ENCODE measurements at places on chromosomes 13 and 19.

DNA sequence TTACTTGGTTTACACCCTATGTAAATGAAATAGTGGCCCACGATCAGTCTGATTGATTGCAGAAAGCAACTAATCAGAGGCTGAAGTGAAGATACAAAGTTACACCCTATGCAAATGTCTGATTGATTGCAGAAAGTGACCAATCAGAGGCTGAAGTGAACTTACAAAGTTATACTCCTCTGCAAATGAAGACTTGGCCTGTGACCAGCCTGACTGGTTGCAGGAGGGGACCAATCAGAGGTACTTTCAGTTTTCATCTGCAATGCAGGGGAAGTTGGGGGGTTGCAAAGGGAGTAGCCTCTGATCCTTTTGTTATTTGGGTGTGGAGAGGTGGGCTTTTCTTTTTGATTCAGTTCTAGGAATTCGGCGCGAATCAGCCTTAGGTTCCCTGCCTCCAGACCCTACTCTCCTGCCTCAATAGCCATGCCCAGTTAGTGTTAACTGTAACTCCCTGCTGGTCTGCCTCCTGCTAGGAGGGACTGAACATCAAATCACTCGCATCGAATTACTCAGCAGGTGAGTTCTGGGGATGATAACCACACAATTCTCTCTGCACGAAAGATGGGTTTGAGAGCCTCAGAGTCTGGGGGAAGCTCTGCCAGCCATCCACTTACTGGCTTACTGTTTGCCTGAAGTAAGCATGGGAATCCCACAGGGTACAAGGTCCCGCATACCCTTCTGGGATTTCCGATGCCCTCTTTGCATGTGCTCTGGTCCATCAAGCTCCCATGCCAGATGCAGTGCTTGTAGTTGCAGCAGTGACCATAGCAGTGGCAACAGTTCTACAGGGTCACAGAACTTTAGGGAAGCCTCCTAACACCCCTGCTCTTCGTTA lies 7.5 kb downstream of the ARL11 start:
- no peak overlapping the region for H3K27ac ChIP-seq
- no peaks in the 10 kb centered on the region for H3K36me3 ChIP-seq

DNA sequence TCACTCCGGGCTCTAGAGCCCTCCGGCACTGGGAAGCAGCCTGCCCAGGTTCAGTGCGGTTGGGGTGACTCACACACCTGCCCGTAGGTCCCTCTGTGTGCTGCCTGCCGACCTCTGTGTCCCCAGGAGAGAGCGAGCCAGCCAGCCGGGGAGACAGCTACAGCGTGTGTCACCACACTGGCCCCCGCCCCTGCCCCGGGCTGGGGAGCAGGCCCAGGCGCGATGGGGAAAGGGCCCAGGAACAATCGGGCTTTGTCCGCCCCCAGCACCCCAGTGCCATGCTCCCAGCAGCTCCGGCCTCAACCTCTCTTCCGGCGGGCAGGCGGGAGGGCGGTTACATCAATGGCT lies at the start of gene KLK6:
Gene KLK6, minus strand, starts transcription at position 179 of the 348 bp plus-strand sequence. CDS start 1,487 bp downstream, outside the sequence.
- H3K27me3 ChIP-seq = no peaks in the 10 kb centered on the region
- no peaks in the 10 kb centered on the region for H3K36me3 ChIP-seq

DNA sequence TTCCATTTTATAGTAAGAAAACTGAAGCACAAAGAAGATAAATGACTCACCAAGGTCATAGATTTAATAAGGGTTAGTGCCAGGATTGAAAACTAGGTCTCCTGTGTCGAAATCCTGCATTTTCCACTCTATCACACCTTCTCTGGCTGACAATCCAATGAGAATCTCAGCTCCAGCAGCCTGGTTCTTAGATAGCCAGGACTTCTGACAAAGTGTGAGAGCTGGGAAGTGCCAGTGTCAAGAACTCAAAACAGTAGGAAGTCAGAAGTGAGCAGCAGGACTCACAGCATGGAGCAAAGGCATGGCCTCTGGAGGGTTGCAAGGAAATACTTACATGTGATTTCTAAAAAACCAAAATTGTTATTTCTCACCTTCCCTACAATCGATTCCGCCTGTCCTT lies 24.3 kb downstream of the KCTD12 start:
- no peak for DNase-seq
- no peaks in the 10 kb centered on the region for H3K36me3 ChIP-seq
- no peak overlapping the region for H3K4me3 ChIP-seq
- H3K27ac ChIP-seq = no peak overlapping the region
- no peaks in the 10 kb centered on the region for H3K27me3 ChIP-seq

DNA sequence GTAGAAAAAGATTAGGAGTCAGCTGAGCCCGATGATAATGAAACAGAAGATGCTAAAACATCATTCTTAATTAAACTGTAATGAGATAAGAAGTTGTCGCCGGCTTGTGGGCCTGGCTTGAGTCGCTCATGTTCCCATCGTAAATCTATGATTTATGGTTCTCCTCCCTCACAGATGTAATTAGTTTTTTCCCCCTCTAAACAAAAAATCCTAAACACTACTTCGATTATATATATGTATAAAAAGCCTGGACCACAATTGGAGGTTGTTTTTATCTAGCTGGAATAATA lies 151.3 kb downstream of the PTPRS start:
- H3K27ac ChIP-seq = no peak overlapping the region
- H3K36me3 ChIP-seq = no peaks in the 10 kb centered on the region
- H3K4me3 ChIP-seq = no peak overlapping the region
- no peak for DNase-seq
- no peaks in the 10 kb centered on the region for H3K27me3 ChIP-seq

- H3K27ac ChIP-seq = no peak overlapping the region
- no peak overlapping the region for H3K4me3 ChIP-seq
- DNase-seq = no peak
- no peaks in the 10 kb centered on the region for H3K36me3 ChIP-seq
These were observed 28.2 kb upstream of the TMEM255B start for GRCh38 chr13:113730831-113731191.

GRCh38 chr13:35916146-35916545 lies 215.0 kb downstream of the DCLK1 start:
- no peak for DNase-seq
- no peaks in the 10 kb centered on the region for H3K27me3 ChIP-seq
- H3K4me1 ChIP-seq = no peaks in the 10 kb centered on the region
- no peak overlapping the region for H3K4me3 ChIP-seq
- no peak overlapping the region for H3K27ac ChIP-seq

DNA sequence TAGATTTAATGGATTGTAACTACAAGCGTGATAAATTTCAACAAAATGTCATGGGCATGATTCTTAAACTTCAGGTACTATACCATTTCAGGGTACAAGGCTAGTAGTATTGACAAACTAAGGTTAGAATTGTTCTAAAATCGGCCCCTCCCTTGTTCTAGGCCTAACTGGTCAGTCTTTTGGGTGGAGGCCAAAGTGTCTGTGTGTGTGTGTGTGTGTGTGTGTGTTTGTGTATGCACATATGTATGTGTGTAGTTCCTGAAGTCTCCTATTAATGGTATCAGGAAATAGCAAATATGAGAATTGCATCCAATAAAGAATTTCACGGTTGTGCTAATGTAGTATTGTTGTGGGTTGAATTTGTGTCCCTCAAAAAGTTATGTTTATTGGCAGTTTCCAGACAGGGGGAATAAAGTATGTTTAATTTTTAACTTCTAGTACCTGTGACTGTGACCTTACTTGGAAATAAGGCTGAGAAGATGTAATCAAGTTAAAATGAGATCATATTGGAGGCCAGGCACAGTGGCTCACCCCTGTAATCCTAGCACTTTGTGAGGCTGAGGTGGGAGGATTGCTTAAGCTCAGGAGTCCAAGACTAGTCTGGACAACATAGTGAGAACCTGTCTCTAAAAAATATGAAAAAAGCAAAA lies 119.2 kb downstream of the KLF5 start:
- no peak overlapping the region for H3K27ac ChIP-seq
- no peaks in the 10 kb centered on the region for H3K4me1 ChIP-seq
- H3K36me3 ChIP-seq = no peaks in the 10 kb centered on the region
- DNase-seq = no peak
- H3K4me3 ChIP-seq = no peak overlapping the region
- H3K27me3 ChIP-seq = no peaks in the 10 kb centered on the region

DNA sequence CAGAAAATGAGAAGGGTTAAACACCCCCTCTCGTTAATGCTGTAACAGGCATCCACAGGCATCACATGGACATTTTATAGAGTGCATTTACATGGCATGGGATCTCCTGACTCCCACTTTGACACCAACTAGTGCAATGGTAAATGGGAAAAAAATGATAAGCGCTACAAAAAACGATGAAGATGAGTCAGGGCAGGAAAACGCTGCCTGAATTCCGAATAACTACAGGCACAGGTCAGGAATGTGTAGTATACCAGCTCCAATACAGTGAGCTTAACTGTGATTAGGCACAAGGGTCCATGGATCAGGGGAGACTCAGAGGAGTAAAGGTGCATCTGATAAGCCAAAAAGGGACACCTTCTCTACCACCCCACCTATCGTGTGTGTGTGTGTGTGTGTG lies 223.6 kb downstream of the FOXO1 start:
- no peak for DNase-seq
- peaks cover 4% of the 10 kb centered on the region for H3K4me1 ChIP-seq
- no peaks in the 10 kb centered on the region for H3K36me3 ChIP-seq
- no peak overlapping the region for H3K27ac ChIP-seq
- H3K27me3 ChIP-seq = no peaks in the 10 kb centered on the region

DNA sequence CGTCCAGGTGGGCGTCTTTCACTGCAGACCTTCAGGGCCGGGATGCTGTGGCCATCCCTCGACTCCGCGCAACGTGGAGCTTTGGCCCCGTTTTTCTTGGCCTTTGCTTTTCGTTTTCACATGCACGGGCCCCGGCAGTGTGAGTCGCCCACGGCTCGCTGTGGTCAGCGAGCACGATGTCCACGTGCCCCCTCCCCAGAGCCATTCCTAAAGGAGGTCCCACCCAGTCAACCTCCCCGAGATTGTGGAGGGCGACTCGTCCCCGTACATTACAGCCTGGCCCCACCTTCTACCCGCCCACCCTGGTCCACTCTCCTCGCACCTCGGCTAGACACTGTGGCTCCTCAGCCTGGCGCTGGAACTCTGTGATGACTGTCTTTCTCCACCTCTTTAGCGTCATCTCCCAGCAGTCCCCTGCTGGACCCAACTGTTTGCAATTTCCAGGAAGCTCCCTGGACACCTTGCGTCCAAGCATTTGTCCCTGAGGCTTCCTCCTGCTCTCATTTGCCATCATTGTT lies 405 bp downstream of the ZNF446 start:
- H3K27me3 ChIP-seq = no peaks in the 10 kb centered on the region
- peaks cover 15% of the 10 kb centered on the region for H3K4me1 ChIP-seq
- peak overlapping the region; percentile 68 for H3K4me3 ChIP-seq
- H3K27ac ChIP-seq = peak overlapping the region; percentile 84
- no peak for DNase-seq
- H3K36me3 ChIP-seq = peaks cover 24% of the 10 kb centered on the region

DNA sequence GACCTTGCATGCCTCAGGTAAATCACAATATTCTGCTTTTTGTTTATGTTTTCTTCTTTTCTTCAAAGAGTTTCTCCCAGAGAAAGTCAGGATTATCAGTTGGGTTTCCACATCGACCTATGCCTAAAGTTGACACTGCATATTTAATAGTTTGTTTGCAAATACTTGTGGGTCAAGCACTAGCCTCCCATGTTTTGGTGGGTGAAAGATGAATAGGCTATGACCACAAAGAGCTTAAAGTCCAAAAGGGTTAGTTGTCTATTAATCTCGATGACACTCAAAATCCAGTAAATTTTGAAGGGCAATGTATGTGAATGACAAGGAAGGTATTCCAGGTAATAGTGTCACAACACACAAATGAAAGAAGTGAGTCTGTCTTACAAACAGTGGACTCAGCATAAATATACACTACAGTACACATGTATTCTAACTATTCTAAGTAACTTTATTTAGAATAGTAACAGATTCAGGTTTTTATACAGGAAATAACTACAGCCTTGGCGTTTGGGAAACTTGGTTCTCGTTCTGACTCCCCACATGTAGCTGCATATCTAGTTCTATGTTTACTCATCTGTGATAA lies 667.1 kb downstream of the PCDH17 start:
- no peak overlapping the region for H3K27ac ChIP-seq
- no peaks in the 10 kb centered on the region for H3K27me3 ChIP-seq
- H3K4me3 ChIP-seq = no peak overlapping the region
- H3K36me3 ChIP-seq = no peaks in the 10 kb centered on the region

DNA sequence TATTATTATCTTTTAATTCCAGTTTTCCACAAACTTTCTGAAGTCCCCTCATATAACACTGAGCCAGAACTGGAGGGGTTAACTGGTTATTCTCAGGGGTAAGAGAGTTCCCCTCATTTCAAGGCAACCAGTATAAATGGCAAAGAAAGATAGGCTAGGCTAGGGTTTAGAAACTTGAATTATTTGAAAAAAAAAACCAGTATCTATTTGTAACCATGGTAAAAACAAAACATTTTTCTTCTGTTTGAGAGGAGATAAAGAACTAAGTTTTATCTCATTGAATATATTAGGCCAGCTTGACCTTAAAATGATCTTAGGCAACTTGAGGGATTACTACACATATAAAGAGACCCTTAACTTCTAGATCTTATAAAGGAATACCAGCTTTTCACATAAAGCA lies 19.6 kb downstream of the SUPT20H start:
- no peak overlapping the region for H3K4me3 ChIP-seq
- H3K36me3 ChIP-seq = peaks cover 93% of the 10 kb centered on the region
- H3K27ac ChIP-seq = no peak overlapping the region
- no peaks in the 10 kb centered on the region for H3K4me1 ChIP-seq
- no peaks in the 10 kb centered on the region for H3K27me3 ChIP-seq

GRCh38 chr13:98549006-98549727 lies 27.7 kb downstream of the STK24 start:
- no peaks in the 10 kb centered on the region for H3K27me3 ChIP-seq
- DNase-seq = no peak
- H3K4me3 ChIP-seq = no peak overlapping the region
- H3K27ac ChIP-seq = no peak overlapping the region

DNA sequence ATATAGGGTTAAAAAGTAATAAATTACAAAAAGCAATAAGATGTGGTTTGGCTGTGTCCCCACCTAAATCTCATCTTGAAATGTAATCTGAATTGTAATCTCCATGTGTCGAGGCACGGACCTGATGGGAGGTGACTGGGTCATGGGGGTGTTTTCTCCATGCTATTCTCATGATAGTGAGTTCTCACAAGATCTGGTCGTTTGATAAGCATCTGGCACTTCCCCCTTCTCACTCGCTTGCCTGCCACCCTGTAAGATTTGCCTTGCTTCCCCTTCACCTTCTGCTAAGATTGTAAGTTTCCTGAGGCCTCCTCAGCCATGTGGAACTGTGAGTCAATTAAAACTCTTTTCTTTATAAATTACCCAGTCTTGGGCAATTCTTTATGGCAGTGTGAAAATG lies 577.4 kb downstream of the TBC1D4 start:
- no peaks in the 10 kb centered on the region for H3K4me1 ChIP-seq
- DNase-seq = no peak
- no peak overlapping the region for H3K27ac ChIP-seq
- H3K36me3 ChIP-seq = no peaks in the 10 kb centered on the region
- H3K4me3 ChIP-seq = no peak overlapping the region
- no peaks in the 10 kb centered on the region for H3K27me3 ChIP-seq
